Left renal pelvis (tissue), 4 donors: ENCODE measurements at places on chromosomes 3 and 15. TPM values are rescaled to one million over a fixed set of nuclear protein-coding genes. Genes with fewer than 3 reads are reported as not detected.

DNA sequence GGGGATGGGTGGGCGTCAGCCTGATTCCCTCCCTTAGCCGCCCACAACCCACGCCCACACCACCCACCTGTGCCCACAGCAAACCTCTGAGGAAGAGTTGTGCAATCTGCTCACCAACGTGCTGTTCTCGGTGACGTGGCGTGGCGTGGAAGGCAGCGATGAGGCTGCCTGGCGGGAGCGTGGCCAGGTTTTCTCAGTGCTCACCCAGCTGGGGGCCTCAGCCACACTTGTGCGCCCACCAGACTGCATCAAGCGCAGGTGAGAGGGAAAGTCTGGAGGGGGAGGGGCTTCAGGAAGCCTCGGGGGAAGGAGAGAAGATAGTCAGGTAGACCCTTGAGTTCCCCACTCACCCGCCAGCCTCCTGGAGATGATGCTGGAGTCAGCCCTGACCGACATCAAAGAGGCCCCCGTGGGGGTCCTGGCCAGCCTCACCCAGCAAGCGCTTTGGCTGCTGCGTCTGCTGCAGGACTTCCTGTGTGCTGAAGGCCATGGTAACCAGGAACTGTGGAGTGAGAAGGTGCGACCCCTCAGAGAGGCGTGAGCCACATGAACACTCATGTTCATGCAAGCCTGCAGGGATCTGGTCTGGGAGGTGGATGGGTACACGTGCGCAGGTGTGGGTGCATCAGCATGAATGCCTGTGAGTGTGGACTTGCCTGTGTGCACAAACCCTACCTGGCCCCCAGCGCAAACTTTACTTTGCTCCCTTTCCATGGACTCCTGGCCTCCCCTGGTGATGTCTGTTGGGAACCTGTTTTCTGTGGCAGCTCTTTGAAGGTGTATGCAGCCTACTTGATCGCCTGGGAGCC, 21.7 kb downstream of the NBEAL2 start:
- DNase-seq, result no peak

DNA sequence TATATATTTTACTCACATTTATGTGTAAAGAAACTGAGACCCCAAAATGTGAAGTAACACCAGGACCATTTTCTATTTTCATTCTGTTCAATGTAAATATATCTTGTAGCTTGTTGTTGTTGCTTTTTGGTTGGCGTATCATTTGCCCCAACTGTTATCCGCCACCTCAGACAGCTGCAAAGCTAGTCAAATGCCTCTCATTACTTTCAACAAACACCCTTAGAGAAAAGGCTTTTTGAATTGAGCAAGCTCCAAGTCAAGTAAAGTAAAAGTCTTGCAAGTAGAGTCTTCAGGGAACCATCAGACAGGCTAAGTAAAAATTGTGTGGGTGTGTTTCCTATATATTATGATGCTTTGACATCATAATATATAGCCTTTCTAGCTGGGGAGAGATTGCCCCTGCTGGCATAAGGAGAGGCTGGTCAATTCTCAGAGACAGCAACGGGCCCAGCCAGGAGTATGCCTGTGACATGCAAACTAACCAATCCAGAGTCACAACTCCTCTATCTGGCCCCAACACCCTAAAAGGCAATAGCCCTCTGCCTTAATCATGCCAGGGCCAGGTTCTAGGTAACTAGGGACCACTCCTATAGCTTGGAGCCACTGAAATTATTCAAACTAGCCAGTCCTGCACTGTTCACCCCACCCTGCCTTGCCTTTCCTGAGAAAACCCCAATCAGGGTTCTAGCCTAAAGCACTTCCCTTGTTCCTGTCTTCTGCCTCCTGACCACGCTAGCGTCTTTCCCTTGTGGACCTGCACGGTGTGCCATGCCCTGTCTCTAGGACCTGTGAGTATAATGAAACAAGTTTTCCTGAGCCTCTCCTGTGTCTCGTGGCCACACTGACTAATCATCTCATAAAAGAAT, 75.6 kb downstream of the RAD18 start:
- no peak for DNase-seq

DNA sequence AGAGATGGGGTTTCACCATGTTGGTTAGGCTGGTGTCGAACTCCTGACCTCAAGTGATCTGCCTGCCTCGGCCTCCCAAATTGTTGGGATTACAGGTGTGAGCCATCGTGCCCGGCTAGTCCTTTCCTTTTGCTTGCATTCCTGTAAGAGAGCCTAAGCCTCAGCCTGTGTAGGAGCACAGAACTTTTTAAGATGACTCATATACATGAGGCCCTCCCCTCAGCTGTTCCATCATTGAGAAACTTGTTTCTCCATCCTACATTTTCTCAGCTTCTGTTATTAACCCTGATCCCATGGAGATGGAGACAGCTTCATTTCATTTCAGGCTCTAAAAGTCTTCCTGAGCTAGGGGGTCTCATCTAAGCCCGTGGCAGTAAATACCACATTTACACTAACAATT, 123.3 kb downstream of the PLOD2 start:
- no peak for DNase-seq

DNA sequence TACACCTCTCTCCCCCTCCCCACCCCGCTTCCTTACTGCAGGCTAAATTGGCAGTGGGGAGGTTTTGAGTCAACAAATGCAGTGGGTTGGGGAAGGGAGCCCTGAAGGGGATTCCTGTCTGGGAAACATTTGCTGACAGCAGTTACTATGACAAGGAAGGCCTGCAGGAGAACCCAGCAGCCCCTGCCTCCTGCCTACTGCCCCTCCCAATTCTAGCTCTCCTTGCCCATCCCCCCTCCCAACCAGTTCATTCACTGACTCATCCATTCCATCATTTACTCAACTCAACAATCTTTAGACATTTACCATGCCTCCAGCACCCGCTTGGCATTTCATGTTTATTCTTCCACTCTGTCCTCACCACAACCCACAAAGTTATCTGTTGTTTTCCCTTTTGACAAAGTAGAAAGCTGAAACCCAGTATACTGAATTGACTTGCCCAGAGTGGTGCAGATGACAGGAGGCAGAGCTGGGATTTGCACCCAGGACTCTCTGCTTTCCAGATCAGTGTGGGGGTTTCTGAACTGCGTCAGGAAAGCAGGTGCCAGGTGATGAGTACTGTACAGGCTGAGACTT, 75.0 kb downstream of the MAGEF1 start:
- DNase-seq, result no peak

DNA sequence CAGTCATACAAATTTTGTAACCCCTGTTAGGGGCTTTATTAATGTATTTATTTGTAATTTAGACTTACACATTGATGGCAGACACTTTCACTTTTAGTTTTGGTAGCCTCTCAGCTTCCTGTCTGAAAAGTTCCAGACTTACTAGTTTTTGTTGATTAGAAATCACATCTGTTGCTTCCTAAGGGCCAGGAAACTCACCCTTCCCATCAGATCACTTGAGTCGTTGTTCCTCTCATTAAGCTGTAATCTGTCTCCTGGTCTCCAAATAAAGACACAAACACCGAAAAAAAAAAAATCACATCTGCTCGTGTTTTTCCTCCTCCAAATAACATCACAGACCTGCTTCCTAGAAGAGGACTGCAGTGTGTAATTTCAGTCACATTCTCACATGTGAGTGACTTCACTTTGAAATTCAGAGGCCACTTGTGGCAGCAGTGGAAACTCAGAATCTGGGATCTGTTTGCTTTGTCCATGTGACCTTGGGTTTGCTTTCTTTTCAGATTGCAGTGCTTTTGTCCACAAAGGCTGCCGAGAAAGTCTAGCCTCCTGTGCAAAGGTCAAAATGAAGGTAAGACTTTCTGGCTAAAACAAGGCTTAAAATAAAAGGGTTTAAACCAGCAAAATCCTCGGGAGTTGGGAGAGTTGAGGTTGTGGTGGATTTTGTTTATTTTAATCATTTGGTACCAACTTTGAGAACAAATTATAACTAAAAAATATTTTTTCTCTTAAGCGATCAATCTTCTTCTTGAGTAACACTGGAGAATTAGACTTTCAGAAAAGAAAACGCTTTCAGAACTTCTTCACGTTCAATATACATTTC, 87.0 kb downstream of the KLHL25 start:
- no peak for DNase-seq

GRCh38 chr15:29207027-29207757, 62.4 kb downstream of the NSMCE3 start:
- DNase-seq, result no peak

XCR1 gene
- not detected for polyA plus RNA-seq

SLC28A1 gene
- 3.8 TPM for polyA plus RNA-seq

PDZRN3 gene
- 56.4 TPM for polyA plus RNA-seq

GP5 gene
- 0.70 TPM for polyA plus RNA-seq
